ENCODE measurements at places on chromosomes 2 and 18.

DNA sequence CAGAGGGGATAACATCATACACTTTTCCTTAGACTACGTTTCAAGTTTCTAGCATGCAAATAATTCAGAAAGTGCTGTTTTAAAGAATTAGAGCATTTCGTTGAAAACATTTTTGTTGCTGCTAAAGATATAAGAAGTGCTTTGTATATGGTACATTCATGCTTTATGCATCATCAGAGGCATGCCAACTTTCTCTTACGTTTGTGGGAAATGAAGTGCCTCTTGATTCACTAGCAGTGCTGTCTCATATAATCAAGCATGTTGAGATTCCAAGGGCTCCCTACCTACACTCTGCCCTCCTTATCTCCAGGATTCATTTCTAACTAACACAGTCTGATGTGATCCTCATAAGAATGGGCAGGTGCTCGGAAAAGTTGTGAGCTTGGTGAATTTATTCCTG lies 748.6 kb upstream of the DDX18 start:
- no peak for DNase-seq

- DNase-seq: no peak
Measured at GRCh38 chr2:159251296-159252173, 35.0 kb downstream of the WDSUB1 start.

DNA sequence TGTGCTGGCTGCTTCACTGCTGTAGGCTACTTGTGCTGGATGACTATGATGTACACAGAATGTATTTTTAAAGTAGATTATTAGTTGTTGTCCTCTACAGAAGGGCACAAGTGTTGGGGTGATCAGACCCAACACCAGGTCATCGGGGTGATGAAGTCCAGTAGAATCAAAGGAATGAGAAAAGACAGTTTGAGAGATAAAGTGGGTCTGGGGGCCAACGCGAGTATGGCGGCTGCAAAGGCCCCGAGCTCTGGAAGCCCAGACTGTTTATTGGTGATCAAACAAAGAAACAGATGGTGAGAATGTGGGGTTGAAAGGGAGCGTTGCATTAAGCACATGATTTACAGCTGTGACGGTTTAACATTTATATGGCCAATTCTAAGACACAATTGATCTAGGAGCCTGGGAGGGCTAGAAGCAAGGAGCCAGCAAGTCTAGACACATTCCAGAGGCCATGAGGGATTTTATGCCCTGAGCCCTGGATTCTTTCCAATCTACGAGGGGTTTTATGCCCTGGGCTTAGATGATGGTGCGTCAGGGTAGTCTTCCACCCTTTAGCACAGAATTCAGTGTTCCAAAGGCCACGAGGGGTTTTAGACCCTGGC lies 153.5 kb downstream of the AGPS start:
- no peak for DNase-seq

- DNase-seq: no peak
Measured at GRCh38 chr18:22191346-22191695, 21.9 kb downstream of the GATA6 start.

DNA sequence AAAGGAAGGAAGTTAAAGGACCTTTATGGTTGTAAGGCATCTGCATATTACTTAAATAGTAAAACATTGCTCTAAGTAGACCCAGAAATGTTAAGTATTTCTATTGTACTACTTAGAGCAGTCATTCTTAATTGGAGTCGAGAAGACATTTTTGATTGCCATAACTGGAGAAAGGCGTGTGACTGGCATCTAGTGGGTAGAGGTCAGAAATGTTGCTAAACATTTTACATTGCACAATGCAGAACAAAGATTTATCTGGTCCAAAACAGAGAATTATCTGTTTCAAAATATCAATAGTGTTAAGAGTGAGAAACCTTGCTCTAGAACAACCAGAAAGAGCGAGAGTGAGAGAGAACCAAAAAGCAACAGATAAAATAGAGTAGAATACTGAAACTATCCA lies 23.3 kb upstream of the ROCK1 start:
- DNase-seq: no peak

GRCh38 chr2:96329456-96329855 lies 4.3 kb downstream of the ITPRIPL1 start:
- DNase-seq: peak; percentile 51

DNA sequence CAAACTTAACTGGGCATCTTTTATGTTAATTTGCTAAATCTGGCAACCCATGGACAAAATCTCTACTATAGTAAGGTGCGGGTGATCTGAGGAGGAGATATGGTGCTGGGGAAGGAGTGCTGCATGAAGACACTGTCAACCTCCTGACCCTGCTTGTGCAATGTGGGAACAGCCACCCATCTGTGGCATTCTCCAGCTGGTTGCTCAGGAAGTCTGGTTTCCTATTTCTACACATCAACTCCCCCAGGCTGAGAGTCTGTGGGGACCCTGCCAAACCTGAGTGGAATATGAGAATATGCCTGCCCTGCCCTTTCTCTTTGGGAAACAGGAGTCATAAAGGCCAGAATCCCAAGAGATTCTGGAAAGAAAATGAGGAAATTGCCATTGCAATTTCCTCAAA lies 60.1 kb upstream of the PAX3 start:
- DNase-seq: no peak

DNA sequence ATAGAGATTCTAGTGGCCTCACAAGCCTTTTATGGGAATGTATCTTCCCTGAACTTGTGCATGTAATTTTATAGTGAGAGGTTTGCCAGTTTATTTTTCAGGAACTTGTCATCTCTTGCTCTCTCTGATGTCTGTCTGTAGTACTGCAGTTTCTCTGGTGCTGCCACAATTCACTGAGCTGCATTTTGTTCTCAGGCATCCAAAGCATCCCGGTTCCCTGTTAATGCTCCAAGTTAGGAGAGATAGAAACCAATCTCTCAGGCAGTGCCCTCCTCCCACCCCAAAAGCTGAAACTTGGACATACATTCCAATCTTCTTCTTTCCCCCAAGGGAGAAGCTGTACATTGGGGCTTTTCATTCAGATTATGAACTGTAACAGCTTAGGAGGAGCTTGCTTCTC lies 30.1 kb upstream of the GRB14 start:
- no peak for DNase-seq

- no peak for DNase-seq
Measured at GRCh38 chr2:229408356-229408755, 137.3 kb upstream of the PID1 start.

- no peak for DNase-seq
Measured at GRCh38 chr18:66495844-66496243, 108.0 kb downstream of the CDH19 start.
